ENCODE measurements at places on chromosomes 1 and 21. TPM values are rescaled to one million over a fixed set of nuclear protein-coding genes. Genes with fewer than 3 reads are reported as not detected.

PIP5K1A gene
- 34.8 TPM for total RNA-seq

DIRAS3 gene
- total RNA-seq: 23.7 TPM

FMO4 gene
- total RNA-seq: 2.7 TPM

C1orf226 gene
- total RNA-seq: 4.6 TPM

ADIPOR1 gene
- total RNA-seq: 85.8 TPM

ATP1A4 gene
- total RNA-seq: not detected

KPRP gene
- not detected for total RNA-seq

CLDN17 gene
- not detected for total RNA-seq

EFCAB7 gene
- total RNA-seq: 9.0 TPM

TRIM45 gene
- 13.3 TPM for total RNA-seq

LAD1 gene
- 2.4 TPM for total RNA-seq

NLRP3 gene
- total RNA-seq: 1.2 TPM

TNFAIP8L2 gene
- 2.6 TPM for total RNA-seq

IPP gene
- 11.6 TPM for total RNA-seq

TTC22 gene
- not detected for total RNA-seq

KRTAP13-2 gene
- total RNA-seq: not detected

LCE3E gene
- not detected for total RNA-seq

MAN1C1 gene
- total RNA-seq: 19.5 TPM

TSEN15 gene
- 26.4 TPM for total RNA-seq

FCRL1 gene
- not detected for total RNA-seq

NBPF4 gene
- total RNA-seq: not detected

MPL gene
- total RNA-seq: 0.73 TPM

LAPTM5 gene
- 31.5 TPM for total RNA-seq

ADAM30 gene
- total RNA-seq: not detected

RCSD1 gene
- 41.6 TPM for total RNA-seq

CD247 gene
- 0.92 TPM for total RNA-seq

TARS2 gene
- total RNA-seq: 29.6 TPM

EPHX1 gene
- 76.0 TPM for total RNA-seq

PLA2G2D gene
- not detected for total RNA-seq

SPRR5 gene
- not detected for total RNA-seq

ELF3 gene
- 0.54 TPM for total RNA-seq

CFHR5 gene
- not detected for total RNA-seq

PTGFR gene
- 1.3 TPM for total RNA-seq

Measured in Right ventricle myocardium inferior (tissue), 1 donor.